ENCODE measurements at places on chromosomes 6 and 20.

- DNase-seq = no peak
These were observed 36.0 kb upstream of the AKIRIN2 start for GRCh38 chr6:87738000-87738399.

GRCh38 chr20:43408848-43409576 is 48.7 kb upstream of the SRSF6 start:
- DNase-seq = no peak

GRCh38 chr20:50308513-50309279 is 118.1 kb downstream of the CEBPB start:
- no peak for DNase-seq

DNA sequence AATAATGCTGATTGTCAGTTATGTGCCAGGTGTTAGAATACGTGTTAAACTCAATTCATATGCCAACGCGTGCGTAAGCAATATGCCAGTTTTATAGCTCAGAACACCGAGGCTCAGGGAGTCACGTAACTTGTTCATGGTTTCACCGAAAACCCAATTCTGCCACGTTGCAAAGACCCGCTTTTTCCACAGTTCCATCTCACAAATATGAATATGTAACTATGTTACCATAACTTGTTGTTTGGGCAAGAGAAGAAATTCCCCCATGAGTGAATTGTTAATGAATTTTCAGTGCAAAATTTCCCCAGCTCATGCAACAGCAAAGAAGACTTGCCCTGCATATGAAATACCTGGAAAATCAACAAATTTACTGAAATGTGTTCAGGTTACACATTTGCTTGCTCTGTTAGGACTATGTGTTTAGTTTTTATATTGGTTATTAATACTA is 30.1 kb downstream of the SF3B5 start:
- no peak for DNase-seq

GRCh38 chr6:160427312-160428068 is 79.3 kb downstream of the SLC22A3 start:
- DNase-seq = no peak

DNA sequence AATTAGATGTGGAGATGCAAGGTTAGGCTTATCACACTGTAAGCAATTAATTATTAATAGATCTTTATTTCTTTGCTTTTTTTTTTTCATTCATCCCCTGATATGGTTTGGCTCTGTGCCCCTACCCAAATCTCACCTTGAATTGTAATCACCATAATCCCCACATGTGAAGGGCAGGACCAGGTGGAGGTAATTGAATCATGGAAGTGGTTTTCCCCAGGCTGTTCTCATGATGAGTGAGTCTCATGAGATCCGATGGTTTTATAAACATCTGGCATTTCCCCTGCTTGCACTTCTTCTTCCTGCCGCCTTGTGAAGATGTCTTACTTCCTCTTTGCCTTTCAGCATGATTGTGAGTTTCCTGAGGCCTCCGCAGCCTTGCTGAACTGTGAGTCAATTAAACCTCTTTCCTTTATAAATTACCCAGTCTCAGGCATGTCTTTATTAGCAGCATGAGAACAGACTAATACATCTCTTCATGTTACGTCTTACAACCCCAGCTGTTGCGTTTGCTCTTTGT is 333.8 kb downstream of the CDH26 start:
- DNase-seq = no peak

DNA sequence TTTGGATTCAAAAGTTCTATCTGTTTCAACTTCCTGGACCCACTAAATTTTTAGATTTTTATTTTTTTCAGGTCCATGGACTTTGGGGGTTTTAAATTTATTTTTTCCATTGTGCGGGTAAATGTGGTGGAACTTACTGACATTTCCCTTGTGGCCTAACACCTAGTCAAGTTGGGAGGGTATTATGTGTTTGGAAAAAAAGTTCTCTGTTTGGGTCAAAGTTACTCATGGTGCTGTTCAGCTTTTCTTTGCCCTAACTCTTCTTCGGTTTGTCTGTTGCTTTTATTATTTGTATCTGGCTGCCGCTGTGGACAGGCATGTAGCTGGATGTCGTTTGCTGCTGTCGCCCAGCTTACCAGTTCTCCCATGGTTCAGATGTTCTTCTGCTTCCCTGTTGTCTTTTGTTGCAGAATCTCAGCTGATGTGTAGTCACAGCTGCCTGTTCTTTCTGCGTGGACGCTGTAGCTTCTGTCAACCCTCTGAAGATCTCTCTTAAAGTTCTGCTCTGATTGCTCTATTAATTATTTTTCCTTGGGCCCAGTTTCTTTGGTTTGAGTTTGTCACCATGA is 7.9 kb downstream of the IGF2R start:
- no peak for DNase-seq

GRCh38 chr20:45639687-45640086 is 8.6 kb upstream of the WFDC9 start:
- DNase-seq = no peak

GRCh38 chr20:21529863-21530262 is 16.0 kb upstream of the NKX2-2 start:
- DNase-seq = no peak

DNA sequence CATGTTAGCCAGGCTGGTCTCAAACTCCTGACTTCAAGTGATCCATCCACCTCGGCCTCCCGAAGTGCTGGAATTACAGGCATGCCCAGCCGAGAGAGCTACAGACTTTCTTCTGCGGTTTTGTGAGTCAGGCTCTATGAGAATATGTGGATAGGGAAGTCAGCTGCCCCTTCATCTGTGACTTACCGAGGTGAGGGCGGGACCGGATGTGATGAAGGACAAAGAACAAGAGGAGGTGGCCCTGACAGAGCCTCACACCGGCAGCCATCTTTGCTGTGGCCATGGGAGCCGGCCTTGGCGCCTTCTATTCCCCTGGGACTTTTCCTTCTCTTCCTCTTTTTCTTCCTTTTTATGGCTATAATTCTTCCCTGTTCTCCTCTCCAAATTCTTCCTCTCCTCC is 67.0 kb downstream of the IYD start:
- no peak for DNase-seq

DNA sequence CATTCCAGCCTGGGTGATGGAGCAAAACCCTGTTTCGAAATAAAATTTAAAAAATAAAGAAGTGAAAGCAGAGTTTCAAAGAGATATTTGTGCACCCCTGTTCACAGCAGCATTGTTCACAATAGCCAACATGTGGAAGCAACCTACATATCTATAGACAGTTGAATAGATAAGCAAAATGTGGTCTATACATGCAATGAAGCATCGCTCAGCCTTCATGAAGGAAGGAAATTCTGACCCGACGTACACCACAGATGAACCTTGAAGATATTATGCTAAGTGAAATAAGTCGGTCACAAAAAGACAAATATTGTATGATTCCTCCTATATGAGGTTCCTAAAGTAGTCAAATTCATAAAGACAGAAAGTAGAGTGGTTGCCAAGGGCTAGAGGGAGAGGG is 6.5 kb upstream of the NCOA6 start:
- DNase-seq = no peak

- DNase-seq = no peak
These were observed 258.9 kb downstream of the KIF16B start for GRCh38 chr20:16314320-16314719.

- DNase-seq = no peak
These were observed 6.0 kb downstream of the SUMO4 start for GRCh38 chr6:149405823-149406765.

DNA sequence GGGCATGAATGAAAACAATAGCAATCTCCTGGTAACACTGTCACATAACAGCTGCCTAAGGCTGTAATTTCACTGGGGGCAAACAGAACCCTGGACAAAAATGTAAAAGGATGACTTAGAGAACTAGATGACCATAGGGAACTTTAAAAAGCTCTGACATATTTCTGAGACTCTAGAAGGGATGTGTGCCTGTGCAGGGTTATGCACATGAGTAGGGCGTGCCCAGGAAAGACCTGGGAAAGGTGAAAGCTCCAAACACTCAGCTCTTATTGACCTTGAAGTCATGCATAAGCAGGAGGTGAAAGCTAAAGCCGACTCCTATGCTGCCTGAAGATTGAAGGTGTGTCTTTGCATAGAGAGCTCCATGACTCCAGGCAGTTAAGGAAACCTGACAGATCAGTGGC is 118.4 kb upstream of the BTBD3 start:
- DNase-seq = peak; percentile 40

DNA sequence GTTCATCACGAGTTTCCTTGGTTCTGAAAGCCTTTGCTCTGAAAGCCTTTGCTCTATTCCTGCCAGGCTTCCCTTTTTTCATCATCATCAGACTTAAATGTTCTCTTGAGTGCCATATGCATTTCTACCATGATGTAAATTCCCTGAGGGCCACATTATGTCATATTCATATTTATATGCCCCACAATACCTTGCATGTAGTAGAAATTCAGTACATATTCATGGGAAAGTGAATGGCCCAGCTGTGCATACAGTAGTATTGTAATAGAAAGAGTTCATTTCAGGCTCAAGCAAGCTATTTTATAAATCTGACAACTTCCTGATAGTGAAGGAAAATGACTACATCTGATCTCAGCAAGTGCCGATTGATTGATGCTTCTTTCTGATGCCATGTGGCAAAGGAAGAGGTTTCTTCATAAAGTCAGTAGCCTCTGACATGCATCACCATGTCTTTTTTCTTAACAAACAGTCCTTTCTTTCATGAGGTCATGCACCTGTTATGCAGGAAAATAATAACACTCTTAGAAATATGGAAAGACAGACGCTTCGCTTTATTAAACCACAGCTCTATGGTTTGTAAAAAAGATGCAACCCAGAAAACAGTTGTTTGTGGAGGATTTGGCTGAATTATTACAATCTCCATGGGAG is 308.7 kb downstream of the SAMD5 start:
- no peak for DNase-seq

- no peak for DNase-seq
These were observed 81.8 kb downstream of the JAG1 start for GRCh38 chr20:10591946-10592521.

GRCh38 chr6:102641426-102641825 is 1247.9 kb downstream of the GRIK2 start:
- DNase-seq = no peak

GRCh38 chr20:17421493-17421892 is 109.7 kb downstream of the BFSP1 start:
- no peak for DNase-seq

GRCh38 chr6:34917626-34918285 is 28.7 kb downstream of the ANKS1A start:
- DNase-seq = no peak

DNA sequence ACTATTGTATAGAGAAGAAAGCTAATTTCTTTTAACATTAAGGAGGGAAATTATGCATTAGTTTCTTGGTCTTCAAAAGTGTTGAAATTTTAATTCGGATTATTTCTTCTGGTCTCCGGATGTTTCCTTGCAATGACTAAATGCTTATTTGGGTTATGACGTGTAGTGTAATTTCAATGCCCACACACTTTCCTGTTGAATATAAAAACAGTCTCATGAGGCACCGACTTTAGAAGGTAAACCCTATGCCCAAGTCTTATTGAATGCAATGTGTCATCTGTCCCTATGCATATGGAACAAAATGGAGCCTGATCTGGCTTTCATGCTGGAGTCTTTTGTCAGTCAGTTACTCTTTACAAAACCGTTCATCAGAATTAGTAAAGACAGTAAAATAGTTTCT is 17.7 kb downstream of the GJA1 start:
- no peak for DNase-seq

- no peak for DNase-seq
These were observed 229.3 kb downstream of the SYNDIG1 start for GRCh38 chr20:24698706-24699206.

DNA sequence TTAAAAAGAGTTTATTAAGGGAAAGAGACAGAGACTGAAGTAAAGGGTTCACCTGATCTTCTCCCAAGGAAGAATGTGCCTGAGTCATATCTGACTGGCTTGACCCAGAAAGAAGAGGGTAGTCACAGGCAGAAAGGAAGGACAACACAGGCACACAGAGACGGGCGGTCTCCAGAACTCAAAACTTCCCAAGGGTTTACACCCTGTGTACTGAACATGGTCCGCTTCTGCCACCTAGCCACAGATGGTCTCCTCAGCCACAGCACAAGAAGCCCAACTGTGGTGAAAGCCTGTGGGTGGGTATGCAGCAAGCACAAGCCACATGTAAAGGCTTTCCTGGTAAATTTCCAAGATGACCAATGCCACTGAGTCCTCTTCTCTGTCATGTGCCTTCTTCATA is 17.2 kb downstream of the UNC5CL start:
- no peak for DNase-seq

DNA sequence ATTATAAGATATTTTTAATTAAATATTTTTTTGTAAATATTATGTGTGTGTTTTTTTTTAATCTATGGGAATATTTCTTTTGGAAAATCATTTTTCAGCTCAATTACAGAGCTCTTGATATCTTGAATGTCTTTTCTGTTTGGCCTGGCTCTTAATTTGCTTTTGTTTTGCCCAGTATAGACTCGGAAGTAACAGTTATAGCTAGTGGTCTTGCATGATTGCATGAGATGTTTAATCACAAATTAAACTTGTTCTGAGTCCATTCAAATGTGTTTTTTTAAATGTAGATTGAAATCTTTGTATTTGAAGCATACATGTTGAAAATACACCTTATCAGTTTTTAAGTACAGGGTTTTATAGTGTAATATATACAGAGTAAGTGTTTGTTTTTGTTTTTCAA is 2.6 kb downstream of the ID4 start:
- DNase-seq = no peak

DNA sequence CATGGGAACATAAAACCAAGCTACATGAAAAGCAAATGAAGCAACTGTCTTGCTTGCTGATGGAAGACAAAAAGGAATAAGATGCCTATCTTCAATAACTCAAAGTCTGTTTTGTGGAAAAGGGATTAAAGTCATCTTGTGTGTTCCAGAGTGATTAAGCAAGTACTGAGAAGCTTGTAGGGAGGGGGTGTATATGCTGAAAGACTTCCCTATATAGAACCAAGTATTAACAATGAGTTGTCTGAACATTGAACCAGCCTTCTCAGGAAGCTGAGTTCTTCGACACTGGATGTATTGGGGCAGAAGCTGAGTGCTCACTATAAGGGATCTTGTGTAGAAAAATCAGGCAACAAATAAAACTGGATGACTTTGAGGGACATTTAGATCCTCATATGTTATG is 451.8 kb downstream of the CD83 start:
- no peak for DNase-seq

- DNase-seq = peak; percentile 20
These were observed 116.5 kb downstream of the TCP11 start for GRCh38 chr6:35024551-35025054.

GRCh38 chr6:136051140-136051775 is 198.9 kb downstream of the MTFR2 start:
- DNase-seq = no peak

- no peak for DNase-seq
These were observed 2.1 kb downstream of the UBE2J1 start for GRCh38 chr6:89350281-89350966.

DNA sequence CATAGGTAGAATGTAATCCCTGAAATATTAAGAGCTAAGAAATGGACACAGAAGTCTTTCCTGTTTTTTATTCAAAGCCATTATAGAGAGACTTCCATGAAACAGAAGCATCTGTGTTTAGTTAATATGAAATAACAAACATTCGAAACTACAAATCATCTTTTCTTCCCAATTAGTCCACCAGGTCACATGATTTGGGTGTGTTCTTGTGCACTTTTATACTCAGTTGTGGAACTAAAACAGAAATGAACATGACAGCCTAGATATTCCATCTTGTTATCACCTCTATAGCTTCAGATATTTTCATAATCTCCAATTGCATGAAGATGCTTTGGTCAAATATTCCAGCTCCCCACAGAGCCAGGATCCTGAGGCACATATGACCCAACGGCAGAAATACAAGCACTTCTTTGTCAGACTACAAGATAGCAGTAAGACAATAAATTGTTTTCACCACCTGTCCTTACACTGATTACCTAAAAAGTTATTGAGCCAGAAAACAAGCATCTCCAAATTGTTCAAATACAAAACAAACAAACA is 116.8 kb upstream of the BEND6 start:
- no peak for DNase-seq

GRCh38 chr6:142260748-142261147 is 41.1 kb upstream of the ADGRG6 start:
- DNase-seq = no peak
